ENCODE measurements at places on chromosomes 2 and 18.

- DNase-seq: no peak
Measured at GRCh38 chr2:47636596-47637264, 146.2 kb upstream of the MSH6 start.

- DNase-seq: no peak
Measured at GRCh38 chr18:50969448-50969847, 1.6 kb downstream of the ELAC1 start.

DNA sequence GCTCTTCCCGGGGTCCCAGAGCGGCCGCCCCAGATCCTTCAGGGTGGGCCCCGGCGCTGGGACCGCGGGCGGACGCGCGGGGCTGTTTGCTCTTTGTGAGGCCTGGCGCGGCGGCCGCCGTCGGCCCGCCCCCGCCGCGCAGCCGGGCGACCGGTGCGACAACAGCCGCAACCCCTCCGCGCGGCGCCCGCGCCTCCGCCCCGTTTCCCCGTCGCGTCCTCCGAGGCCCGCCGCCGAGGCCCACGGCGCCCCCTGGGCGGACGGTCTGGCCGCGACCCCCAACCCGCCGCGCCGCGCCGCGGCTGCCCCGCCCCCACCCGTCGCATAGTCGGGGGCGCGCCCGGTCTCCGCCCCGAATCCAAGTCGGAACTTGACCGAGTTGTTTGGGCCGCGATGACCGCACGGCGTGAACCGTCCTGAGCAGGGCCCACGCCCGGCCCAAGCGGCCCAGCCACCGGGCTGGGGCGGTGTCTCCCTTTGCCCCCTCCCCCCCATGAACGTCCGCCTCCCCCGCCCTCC is 448 bp downstream of the YPEL5 start:
- DNase-seq: no peak

- DNase-seq: no peak
Measured at GRCh38 chr2:106219813-106220212, 25.7 kb upstream of the UXS1 start.

GRCh38 chr2:33530690-33531548 is 54.5 kb downstream of the RASGRP3 start:
- DNase-seq: no peak

GRCh38 chr2:62396880-62397279 is 109.1 kb downstream of the TMEM17 start:
- DNase-seq: no peak

DNA sequence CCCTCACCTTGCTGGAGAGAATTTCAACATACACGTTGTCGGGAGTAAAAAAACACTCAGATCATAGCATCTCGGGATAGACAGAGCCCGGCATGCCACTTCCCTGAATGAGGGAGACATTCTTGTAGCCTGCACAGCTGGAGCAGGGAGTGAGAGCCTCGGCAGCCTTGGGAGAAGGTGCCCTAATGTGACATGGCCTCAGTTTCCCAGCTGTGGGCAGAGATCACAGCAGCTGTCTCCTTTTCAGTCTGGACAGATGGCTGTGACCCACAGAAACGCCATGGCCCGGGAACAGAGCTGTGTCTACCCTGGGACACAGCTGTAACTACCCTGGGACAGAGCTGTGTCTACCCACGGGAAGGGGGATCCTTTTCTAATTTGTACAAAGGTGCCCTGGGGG is 55.9 kb downstream of the HS1BP3 start:
- DNase-seq: no peak

GRCh38 chr2:54676656-54677055 is 46.8 kb upstream of the EML6 start:
- DNase-seq: no peak

- no peak for DNase-seq
Measured at GRCh38 chr2:425947-426346, 138.1 kb upstream of the ALKAL2 start.

DNA sequence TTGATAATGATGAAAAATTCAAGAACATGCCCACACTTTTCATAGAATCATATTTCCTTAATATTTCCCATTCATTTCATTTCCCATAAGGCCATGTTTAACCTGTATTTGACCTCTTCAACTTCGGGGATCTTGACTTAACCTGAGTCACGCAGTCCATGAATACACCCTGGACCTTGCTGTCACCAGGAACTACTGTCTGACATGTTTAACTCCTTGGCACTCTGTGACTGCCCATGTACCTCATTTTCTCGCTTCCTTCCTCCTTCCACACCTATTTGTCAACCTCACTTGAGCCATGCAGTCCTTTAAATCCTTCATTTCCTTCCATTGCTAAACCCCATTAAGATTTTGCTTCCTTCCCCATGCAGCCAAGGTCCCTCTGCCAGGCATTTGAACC is 16.3 kb downstream of the ABCB11 start:
- DNase-seq: no peak

- DNase-seq: no peak
Measured at GRCh38 chr2:214533541-214533940, 122.7 kb downstream of the VWC2L start.

DNA sequence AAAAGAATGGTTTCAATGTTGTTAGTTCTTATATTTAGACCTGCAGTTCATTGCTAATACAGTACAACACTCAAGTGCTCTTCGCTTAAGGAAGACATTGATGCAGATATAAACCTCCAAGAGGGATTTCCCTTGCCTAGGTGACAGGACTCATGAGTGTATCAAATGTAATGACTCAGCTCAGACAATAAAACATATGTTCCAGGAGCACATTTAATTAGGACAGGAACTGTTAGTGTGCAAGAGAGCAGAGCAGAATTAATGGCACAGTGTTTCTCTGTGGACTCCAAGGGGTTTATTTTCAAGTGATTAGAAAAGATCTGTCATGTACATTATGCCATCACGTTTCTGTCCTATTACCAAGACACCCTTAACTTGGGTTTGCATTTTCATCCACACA is 375.0 kb downstream of the LRRTM4 start:
- no peak for DNase-seq

DNA sequence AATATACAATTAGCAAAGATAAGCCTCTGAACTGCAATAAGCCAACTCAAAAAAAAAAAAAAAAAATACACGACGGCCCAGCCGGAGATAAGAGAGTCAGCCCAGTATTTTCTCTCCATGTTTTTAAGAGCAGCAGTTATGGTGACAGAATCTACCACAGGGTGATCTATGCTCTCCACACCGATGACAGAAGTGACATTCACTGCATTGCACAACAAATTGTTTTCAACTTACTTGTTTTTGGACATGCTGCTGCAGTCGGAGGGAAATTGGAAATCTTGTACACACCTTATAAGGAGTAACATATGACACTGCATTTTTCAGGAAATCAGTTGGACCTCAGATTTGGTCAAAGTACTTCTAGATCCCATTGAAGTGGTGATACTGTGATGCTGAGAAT is 23.3 kb upstream of the APOB start:
- DNase-seq: no peak

DNA sequence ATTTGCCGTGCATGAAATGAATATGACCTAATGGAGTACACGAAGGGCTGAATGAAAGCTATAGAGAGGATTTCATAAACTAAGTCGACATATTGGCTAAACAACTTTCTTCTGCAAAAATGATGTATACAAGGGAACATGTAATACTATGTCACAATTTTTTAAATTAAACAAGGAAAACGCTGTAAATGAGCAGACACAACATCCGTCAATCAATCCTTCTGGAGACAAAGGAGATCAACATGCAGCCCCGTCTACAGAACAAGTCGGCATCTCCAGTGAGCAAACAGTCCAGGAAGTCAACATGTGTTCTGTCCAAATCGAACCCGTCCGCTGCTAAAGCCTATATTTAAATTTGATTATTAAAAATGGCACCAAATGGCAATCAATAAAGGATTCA is 180.8 kb downstream of the TCF4 start:
- DNase-seq: no peak

DNA sequence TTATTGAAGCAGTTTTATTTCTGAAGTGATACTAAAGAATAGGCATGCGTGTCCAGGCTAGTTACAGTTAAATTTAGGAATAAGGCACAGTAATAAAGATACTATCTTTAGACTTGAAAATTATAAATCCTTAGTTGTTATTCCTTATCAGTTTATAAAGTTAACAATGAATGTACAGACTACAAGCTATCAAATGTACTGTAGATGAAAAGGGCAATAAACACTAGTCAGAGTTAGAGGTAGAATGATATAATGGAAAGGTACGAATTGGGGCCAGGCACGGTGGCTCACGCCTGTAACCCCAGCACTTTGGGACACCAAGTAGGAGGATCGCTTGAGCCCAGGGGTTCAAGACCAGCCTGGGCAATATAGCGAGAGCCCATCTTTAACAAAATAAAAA is 3.9 kb downstream of the RBKS start:
- no peak for DNase-seq

GRCh38 chr2:238294393-238295143 is 6.2 kb upstream of the PER2 start:
- no peak for DNase-seq

- no peak for DNase-seq
Measured at GRCh38 chr2:180662941-180663471, 317.4 kb upstream of the UBE2E3 start.

- no peak for DNase-seq
Measured at GRCh38 chr2:49796266-49796665, 642.0 kb upstream of the FSHR start.

- no peak for DNase-seq
Measured at GRCh38 chr18:51390702-51391101, 193.2 kb upstream of the MEX3C start.

DNA sequence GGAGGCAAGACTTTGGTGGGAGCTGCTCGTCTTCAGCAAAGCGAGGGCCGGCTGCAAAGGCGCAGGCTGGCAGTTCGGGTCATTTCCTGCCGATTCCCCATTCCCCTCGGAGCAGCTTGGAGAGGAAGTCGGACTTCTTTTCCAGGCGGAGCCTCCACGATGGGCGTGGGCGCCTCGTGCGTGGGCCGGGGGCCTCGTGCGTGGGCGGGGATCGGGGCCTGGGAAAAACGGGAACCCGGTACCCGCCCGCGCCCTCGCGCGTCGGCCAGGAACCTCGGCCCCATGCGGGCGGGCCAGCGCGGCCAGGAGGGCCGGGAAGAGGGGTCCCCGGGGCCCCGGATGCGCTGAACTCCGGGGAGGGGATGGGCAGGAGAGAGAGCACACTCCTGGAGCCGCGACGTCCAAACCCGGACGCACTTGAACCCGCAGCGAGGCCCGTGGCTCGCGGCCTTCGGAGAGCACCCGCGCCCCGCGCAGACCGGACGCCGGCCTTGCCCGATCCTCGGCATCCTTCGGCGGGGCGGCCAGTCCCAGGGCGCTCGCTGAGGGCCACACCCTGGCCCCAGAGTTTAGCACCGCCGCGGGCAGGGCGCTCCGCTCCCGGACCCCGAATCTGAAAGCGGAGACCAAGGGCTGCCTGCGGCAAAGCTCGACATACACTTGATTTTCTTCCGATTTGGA is 368.4 kb downstream of the MTX2 start:
- no peak for DNase-seq

DNA sequence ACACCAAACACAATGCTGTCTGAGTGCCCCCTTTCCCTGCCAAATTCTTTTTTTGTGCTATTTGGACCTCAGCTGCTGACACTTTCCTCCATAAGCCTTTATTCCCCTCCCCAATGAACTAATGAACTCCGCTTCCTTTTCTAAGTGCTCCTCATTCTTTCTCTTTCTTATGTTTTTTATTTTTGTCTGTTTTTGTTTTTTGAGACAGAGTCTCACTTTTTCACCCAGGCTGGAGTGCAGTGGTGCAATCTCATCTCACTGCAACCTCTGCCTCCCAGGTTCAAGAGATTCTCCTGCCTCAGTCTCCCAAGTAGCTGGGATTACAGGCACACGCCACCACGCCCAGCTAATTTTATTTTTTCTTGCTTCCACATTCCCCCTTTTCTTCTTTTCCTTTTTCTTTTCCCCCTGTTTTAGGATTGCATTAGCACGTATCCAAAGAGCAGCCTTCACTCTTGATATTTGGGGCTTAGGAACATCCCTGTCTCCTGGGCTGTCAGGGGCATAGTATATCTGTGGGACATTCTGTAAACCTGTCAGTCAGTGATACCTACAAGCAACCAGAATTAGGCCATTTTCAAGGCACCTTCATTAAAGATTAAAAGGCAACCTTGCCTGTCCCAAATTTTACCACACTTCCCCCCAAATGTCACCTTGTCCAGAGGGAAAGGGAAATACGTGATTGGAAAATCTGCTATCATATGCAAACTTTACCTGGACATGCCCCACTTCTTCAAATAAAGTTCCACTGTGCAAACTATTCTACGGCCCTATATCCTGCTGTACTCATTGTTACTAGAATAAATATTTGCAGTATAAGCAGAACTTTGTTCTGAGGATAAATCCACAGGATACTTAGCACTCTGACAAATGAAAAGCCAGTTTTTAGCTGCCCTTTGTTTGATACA is 65.1 kb upstream of the ACSL3 start:
- no peak for DNase-seq

DNA sequence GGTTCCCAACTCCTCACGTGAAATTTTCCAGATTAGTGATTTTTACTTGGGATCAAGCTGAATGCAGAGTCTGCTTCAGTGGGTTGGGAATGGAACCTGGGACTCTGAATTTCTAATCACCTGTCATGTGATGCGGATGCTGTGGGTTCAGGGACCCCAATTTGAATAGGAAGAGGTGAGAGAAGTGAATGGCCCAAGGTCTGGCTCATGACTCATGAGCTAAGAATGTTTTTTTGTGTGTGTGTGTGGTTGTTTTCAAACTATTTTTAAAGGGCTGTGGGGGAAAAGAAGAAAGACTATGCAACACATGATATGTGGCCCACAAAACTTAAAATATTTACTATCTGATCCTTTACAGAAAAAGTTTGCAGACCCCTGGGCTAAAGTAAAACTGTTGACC is 108.5 kb upstream of the CYRIA start:
- no peak for DNase-seq

GRCh38 chr2:177474998-177475397 is 82.4 kb downstream of the AGPS start:
- no peak for DNase-seq

- DNase-seq: no peak
Measured at GRCh38 chr2:71419145-71419544, 34.2 kb upstream of the DYSF start.

GRCh38 chr2:68832233-68832869 is 38.8 kb downstream of the BMP10 start:
- DNase-seq: no peak

DNA sequence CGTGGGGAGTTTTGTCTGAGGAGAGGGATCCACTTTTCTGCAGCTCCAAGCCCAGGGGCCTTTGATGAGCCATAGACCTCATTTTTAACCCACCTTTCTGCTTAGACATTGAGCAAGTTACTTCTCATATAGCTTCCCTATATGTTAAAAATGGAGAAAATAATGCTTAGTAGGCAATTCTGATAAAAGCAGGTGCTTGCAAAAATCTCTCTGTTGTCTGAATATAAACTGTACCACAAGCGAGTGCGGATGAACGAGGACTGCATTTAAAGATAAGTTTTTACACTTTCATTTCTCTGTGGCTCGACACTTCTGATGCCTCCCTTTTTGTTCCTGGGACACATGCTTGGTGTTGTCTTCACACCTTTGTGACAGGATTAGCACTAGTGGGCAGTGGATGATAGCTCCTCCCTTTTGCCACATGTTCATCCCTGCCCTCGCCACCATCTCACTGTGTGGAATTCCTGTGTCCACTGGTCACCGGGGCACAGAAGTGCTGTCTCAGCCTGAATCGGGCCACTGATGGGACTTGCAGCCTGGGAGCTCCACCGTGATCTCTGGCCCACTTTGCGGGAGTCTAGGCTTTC is 1.6 kb downstream of the TYMS start:
- no peak for DNase-seq

GRCh38 chr2:42969231-42970150 is 177.1 kb upstream of the HAAO start:
- DNase-seq: no peak

- DNase-seq: peak; percentile 36
Measured at GRCh38 chr2:218995972-218996711, 2.9 kb upstream of the CRYBA2 start.
